ENCODE measurements at places on chromosomes 7 and 10.
A peak's percentile ranks its signal among the peaks of the same experiment; 100 is the strongest.

- DNase-seq, result no peak
Measured at GRCh38 chr7:112211348-112211907, 4.9 kb downstream of the ZNF277 start.

- DNase-seq, result no peak
Measured at GRCh38 chr7:75814407-75814947, 871 bp upstream of the CCL24 start.

DNA sequence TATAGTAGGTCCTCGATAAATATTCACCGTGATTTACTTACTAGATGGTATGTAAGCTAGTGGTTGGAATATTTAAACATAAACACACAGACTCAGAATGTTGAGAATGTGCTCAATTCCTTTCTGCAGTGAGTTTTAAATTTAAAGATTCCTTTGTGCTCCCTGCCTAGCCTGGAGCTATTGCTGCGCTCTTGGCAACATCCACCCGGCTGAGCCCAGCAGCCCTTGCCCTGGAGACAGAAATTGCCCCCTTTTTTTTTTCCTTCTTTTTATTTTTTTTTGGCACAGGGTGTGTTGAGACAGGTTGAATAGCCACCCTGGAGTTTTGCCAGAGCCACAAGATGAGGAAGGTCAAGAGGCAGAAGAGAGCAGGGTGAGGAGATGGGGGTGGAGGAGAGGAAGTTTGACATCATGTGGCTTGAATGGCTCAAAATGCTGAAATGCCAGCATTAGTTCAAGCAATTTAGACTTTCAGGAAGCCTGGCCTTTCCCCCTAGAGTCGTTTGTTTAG is 180.8 kb downstream of the PRKCQ start:
- DNase-seq, result peak; percentile 75

GRCh38 chr7:92916770-92917224 is 80.4 kb upstream of the CDK6 start:
- no peak for DNase-seq

- DNase-seq, result no peak
Measured at GRCh38 chr7:114086537-114086913, 167.7 kb upstream of the PPP1R3A start.

DNA sequence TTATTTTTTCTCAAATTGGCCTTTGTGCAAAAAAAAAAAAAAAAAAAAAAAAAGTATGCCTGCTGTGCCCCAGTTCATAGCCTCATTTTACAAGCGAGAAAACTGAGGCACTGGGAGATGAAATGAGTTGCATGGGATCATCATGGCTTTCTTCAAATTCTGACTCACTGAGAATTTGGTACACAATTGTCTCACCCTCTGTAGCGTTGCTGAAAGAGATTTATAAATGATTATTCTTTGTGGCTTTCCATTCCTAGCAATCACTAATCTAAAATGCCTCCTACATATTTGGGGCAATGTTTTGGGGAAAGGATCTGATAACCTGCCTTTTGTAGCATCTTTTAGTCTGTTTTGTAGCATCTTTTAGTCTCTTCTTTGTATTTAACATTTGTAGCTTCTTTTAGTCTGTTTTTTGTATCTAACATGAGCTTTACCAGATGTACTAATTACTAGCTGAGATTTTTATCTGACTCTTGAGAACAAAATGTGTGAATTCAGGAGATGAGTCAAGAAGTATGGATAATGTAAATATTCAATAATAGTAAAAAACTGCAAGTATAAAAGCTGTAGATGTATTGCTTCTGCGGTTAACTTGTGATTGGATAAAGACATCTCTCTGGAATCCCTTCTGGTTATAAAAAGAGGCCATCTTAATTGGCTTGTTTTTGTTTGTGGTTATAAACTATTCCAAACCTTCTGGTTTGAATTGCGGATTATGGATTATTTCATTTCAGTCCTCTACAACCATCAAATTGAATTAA is 161.4 kb downstream of the ARID5B start:
- DNase-seq, result no peak

- no peak for DNase-seq
Measured at GRCh38 chr7:19066170-19066569, 51.3 kb downstream of the TWIST1 start.

DNA sequence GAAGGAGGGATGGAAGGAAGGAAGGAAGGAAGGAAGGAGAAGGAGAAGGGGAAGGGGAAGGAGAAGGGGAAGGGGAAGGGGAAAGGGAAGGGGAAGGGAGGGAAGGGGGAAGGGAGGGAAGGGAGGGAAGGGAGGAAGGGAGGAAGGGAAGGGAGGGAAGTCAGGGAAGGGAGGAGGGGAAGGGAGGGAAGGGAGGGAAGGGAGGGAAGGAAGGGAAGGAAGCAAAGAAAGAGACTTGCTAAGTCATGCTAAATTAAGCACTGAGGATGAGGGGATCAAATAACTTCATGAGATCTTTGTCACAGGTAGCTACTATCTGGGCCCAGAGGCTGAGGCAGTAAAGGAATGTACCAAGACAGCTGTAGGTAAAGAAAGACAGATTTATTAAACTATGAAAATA is 116.4 kb downstream of the TRIL start:
- DNase-seq, result no peak

GRCh38 chr7:139915864-139916716 is 87.0 kb downstream of the TBXAS1 start:
- peak; percentile 97 for DNase-seq
